Heart left ventricle (tissue), 16 donors: ENCODE measurements at places on chromosomes 6 and 20. TPM values are rescaled to one million over a fixed set of nuclear protein-coding genes. Genes with fewer than 3 reads are reported as not detected.
A peak's percentile ranks its signal among the peaks of the same experiment; 100 is the strongest.

The IDH3B gene
- 225 TPM for total RNA-seq

The BPIFB4 gene
- not detected for total RNA-seq

The NHLRC1 gene
- total RNA-seq: 2.1 TPM

The RCAN2 gene
- 331 TPM for total RNA-seq

DNA sequence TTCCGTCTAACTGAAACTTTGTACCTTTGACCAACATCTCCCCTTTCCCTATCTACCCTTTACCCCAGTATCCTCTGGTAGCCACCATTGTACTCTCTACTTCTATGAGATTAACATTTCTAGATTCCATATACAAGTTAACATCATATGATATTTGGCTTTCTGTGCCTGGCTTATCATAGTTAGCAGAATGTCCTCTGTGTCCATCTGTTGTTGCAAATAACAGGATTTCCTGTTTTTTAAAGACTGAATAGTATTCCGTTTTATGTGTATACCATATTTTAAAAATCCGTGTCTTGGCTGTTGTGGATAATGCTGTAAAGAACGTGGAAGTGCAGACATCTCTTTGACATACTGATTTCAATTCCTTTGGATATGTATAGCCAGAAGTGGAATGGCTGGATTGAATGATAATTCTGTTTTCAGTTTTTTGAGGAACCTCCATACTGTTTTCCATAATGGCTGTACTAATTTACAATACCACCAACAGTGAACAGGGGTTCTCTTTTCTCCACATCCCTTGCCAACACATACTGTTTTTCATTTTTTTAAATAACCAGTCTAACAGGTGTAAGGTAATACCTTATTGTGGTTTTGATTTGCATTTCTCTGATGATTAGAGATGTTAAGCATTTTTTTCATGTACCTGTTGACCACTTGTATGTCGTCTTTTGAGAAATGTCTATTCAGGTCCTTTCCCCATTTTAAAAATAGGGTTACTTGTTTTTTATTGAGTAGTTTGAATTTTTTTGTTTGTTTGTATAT is 53.8 kb downstream of the CDC5L start:
- H3K4me1 ChIP-seq: peaks cover 5% of the 10 kb centered on the region
- H3K36me3 ChIP-seq: peaks cover 11% of the 10 kb centered on the region
- H3K4me3 ChIP-seq: no peak overlapping the region
- H3K27ac ChIP-seq: no peak overlapping the region

DNA sequence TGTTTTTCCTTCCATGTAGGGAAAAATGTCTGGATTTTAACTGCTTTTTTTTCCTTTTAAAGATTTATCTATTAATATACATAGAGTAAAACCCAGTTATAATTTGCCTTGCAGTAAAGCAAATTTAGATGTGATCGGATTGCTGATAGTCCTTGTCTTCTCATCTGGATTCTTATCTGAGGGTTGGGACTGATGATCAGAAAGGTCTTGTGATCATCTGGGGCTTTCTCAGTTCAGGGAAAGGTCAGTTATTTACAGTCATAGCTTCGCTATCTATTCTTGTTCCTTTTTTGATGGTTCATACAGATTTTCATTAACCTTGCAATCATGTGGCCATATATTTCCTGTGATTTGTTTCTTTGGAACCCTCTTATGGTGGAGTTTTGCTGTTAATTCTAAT is 63.8 kb upstream of the CLDN20 start:
- no peak for DNase-seq
- H3K27me3 ChIP-seq: no peaks in the 10 kb centered on the region
- H3K36me3 ChIP-seq: no peaks in the 10 kb centered on the region
- H3K4me3 ChIP-seq: no peak overlapping the region

DNA sequence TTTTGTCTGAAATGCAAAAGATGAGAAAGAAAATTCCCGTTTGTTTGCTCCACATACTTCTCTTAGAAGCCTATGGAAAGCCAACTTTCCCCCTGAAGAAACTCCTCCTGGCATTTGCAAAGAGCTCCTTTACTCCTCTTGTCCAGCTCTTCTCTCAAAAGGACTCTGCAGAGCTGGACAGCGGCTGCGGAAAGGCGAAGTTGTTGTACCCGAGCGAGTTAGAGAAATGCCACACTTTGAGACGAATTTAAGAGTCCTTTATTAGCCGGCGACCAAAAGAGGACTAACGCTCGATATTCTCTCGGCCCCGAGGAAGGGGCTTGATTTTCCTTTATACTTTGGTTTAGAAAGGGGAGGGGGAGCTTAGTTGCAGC is 157.8 kb downstream of the TRIM27 start:
- no peak overlapping the region for H3K4me3 ChIP-seq
- peaks cover 92% of the 10 kb centered on the region for H3K27me3 ChIP-seq
- no peaks in the 10 kb centered on the region for H3K36me3 ChIP-seq
- no peak overlapping the region for H3K27ac ChIP-seq
- no peaks in the 10 kb centered on the region for H3K4me1 ChIP-seq
- no peak for DNase-seq

- no peak overlapping the region for H3K27ac ChIP-seq
- no peaks in the 10 kb centered on the region for H3K36me3 ChIP-seq
- DNase-seq: no peak
- H3K4me3 ChIP-seq: no peak overlapping the region
- peaks cover 3% of the 10 kb centered on the region for H3K4me1 ChIP-seq
Measured at GRCh38 chr6:346386-347030, 45.0 kb upstream of the IRF4 start.

GRCh38 chr6:33696548-33697518 is 14.7 kb downstream of the UQCC2 start:
- H3K27ac ChIP-seq: peak overlapping the region; percentile 70
- peaks cover 83% of the 10 kb centered on the region for H3K4me1 ChIP-seq
- peaks cover 48% of the 10 kb centered on the region for H3K36me3 ChIP-seq
- H3K4me3 ChIP-seq: no peak overlapping the region

DNA sequence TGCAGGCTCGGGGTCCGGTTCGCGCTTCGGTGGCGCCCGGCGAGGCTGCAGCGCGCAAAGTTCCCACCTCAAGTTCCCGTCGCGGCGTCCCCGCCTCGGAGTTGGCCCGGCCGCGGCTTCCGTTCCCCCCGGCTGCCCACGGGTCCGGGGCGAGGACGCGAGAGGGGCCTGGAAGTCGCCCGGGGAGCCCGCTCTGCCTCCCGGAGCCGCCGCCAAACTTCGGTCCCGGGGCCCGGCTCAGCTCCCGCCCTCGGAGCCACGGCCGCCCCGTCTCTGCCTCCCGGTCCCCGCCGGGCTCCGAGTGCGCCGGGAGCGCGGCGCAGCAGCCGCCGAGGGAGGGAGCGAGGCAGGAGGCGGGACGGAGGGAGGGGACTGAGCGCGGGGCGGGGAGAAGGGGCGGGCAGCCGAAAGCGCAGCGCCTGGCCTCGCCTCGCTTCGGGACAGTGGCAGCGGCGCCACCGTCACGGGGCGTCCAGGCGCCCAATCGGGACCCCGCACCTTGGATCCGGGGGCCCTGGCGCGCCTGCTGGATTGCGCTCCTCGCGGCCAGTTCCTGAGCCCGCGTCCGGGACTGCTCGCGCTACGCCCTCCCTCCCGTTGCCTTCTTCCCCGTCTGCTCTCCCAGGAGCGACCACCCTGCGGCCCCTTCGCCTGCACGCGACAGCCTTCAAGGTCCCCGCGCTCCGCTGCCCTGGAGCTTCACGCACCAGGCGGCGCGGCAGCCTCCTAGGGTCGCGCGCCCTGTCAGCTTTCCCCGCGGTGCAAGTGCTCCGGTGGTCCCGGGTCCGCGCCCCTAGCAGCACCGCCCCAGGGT is at the start of gene KCNG1:
Gene KCNG1 (minus strand): TSS at position 305 of the 814 bp plus-strand sequence. CDS start 12,769 bp downstream, outside the sequence.
- H3K36me3 ChIP-seq: no peaks in the 10 kb centered on the region
- peak; percentile 58 for DNase-seq
- H3K4me1 ChIP-seq: peaks cover 6% of the 10 kb centered on the region
- peaks cover 24% of the 10 kb centered on the region for H3K27me3 ChIP-seq
